ENCODE measurements at places on chromosomes 11 and 22. TPM values are rescaled to one million over a fixed set of nuclear protein-coding genes. Genes with fewer than 3 reads are reported as not detected.

CEND1 gene
- under 0.01 TPM for total RNA-seq

ZC3H12C gene
- 10.5 TPM for total RNA-seq

CDCA5 gene
- 3.9 TPM for total RNA-seq

GLYAT gene
- not detected for total RNA-seq

HYOU1 gene
- 148 TPM for total RNA-seq

RAB36 gene
- 0.77 TPM for total RNA-seq

CARNS1 gene
- 0.13 TPM for total RNA-seq

MUC5B gene
- not detected for total RNA-seq

OR8B12 gene
- not detected for total RNA-seq

OR5AS1 gene
- total RNA-seq: not detected

ZNF215 gene
- total RNA-seq: 1.3 TPM

CABP7 gene
- total RNA-seq: not detected

RBM7 gene
- total RNA-seq: 53.4 TPM

RAG1 gene
- total RNA-seq: 1.0 TPM

TEF gene
- 3.0 TPM for total RNA-seq

PNPLA3 gene
- 0.76 TPM for total RNA-seq

ABCC8 gene
- not detected for total RNA-seq

ANO5 gene
- total RNA-seq: under 0.01 TPM

OR6A2 gene
- 0.25 TPM for total RNA-seq

DGAT2 gene
- total RNA-seq: 1.3 TPM

RFPL1 gene
- total RNA-seq: not detected

SLC22A9 gene
- not detected for total RNA-seq

CCDC87 gene
- total RNA-seq: 0.13 TPM

MS4A12 gene
- not detected for total RNA-seq

SBF2 gene
- total RNA-seq: 31.7 TPM

GLYATL1 gene
- not detected for total RNA-seq

MMP12 gene
- total RNA-seq: not detected

LDLRAD3 gene
- total RNA-seq: 4.5 TPM

CRYBA4 gene
- 0.13 TPM for total RNA-seq

ALDH3B1 gene
- total RNA-seq: 1.3 TPM

OR2AG2 gene
- total RNA-seq: under 0.01 TPM

SNX19 gene
- 30.2 TPM for total RNA-seq

CECR2 gene
- total RNA-seq: under 0.01 TPM

LIF gene
- total RNA-seq: 0.25 TPM

CDHR5 gene
- not detected for total RNA-seq

UBQLN3 gene
- not detected for total RNA-seq

TNNI2 gene
- not detected for total RNA-seq

DLAT gene
- 22.8 TPM for total RNA-seq

MFRP gene
- not detected for total RNA-seq

SCGB1C1 gene
- total RNA-seq: not detected

SMCO4 gene
- total RNA-seq: 11.8 TPM

SPDYC gene
- not detected for total RNA-seq

CTSW gene
- 0.13 TPM for total RNA-seq

ENTHD1 gene
- total RNA-seq: not detected

OR52N4 gene
- not detected for total RNA-seq

SHANK2 gene
- total RNA-seq: 1.6 TPM

GGTLC3 gene
- not detected for total RNA-seq

TESMIN gene
- 2.1 TPM for total RNA-seq

CARD16 gene
- 65.6 TPM for total RNA-seq

ARHGAP20 gene
- 0.13 TPM for total RNA-seq

SF3A1 gene
- total RNA-seq: 11.3 TPM

CRYBB3 gene
- not detected for total RNA-seq

CRYAB gene
- 0.13 TPM for total RNA-seq

KCNJ4 gene
- total RNA-seq: not detected

SORL1 gene
- under 0.01 TPM for total RNA-seq

TCN2 gene
- 18.2 TPM for total RNA-seq

BANF1 gene
- total RNA-seq: 20.4 TPM

BDNF gene
- total RNA-seq: under 0.01 TPM

Data from dermis microvascular lymphatic vessel endothelial cell (primary cell).